NCI-H524 (cell line): ENCODE measurements at places on chromosomes 11 and 22.
A peak's percentile ranks its signal among the peaks of the same experiment; 100 is the strongest.

DNA sequence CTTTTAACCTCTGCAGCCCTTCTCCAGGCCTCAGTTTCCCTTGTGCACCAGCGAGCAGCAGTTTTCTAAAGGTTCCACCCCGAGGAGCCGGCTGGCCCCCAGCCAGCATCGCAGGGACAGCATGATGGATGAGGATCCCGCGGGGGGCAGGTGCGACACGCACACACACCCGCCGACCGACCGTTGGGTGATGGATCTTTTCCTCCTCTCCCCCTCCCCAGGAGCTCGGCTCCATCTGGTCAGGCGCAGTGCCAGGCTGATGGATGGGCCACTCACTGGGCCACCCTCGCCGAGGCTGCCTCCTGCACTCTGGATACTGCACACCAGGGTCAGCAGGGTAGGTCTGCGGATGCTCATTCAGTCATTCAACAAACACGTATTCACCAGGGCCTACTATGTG, 12.8 kb upstream of the CABP7 start:
- DNase-seq, result peak; percentile 47

GRCh38 chr11:102253020-102253715, 64.1 kb upstream of the BIRC3 start:
- DNase-seq, result no peak

DNA sequence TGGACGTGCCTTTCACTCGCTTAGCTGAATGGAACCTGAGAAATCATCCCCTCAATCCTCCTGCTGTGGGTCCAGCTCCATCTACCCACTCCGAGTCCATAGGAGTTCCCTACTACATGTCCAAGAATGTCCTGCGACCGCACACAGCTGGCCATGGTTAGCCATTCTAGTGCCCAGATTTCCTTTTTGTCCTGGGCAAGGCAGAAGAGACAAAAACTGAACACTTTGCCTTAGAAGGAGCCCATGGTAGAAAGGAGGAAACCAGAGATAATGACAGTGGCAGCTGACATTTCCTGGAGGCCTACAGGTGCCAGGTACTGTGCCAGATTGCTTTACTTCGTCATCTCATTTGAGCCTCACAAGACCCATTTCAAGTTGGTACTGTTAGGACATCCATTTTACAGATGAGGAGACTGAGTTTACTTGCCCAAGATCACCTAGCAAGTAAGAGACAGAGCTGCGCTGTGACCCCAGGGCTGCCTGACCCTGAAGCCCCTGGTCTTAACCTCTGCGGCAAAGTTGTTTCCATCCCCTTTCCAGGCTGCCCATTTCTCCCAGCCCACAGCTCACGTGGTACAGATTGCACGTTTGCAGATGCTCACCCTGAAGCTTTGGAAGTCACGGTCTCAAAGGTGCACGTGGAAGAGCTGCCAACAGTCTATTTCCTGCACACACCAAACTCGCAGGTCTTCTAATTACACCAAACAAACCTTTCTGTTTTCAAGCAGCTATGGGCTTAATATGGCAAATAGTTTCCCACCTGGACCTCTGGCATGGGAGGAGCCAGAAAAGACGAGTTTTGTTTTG, 112.7 kb downstream of the ZBTB16 start:
- no peak for DNase-seq

DNA sequence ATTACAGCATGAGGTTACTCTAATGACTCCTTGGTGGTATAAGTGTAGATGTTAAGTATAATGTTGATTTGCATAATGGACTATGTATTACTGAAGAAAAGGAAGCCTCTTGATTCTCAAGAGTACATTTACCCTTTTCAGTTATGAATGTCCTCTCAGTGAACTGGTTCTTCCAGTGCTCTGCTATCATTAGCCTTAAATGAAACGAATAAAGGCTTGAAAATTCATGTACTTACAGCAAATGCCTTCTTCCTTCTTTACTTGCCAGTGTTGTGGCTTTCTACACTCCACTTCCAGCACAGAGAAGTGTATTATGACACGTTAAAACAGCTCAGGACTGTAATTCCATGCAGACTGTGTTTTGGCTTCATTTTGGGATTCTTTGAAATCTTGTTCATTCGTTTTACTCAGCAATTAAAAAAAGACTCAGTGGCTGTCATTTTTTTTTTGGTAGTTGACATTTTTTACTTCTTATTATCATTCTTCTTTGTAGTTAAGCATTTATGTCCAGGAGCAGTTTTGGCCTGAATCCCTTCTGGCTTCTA, 96.9 kb downstream of the MTMR3 start:
- no peak for DNase-seq

- DNase-seq, result no peak
Observed at GRCh38 chr11:1912289-1912878, 7.1 kb upstream of the TNNT3 start.

DNA sequence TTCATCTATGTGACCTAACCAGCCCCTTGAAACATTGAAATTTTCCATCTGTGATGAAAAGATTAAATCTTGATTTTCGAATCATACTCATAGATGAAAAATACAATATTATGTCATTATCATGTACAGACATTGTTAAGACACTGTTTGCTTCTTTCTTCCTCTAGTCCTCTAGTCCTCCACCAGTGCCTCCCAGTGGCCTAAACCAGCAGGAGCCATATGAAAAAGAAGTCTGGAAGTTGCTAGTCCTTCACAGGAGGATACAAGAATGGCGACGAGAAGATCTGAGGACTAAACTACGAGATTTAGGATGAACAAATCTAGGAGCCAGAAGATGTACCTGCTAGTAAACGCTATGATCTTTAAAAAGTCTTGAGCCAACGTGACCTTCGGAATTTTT, 134.1 kb downstream of the SLC17A6 start:
- DNase-seq, result no peak
